Skin of body (tissue), 3 donors: ENCODE measurements at places on chromosomes 12 and 14.

GRCh38 chr14:32697114-32697513, 241.6 kb upstream of the NPAS3 start:
- no peak for DNase-seq

- no peak for DNase-seq
Measured at GRCh38 chr12:46556819-46557524, 184.4 kb upstream of the SLC38A2 start.

GRCh38 chr14:91375720-91376452, 41.7 kb downstream of the CCDC88C start:
- DNase-seq: no peak

- DNase-seq: no peak
Measured at GRCh38 chr14:97848317-97848980, 1051.3 kb downstream of the VRK1 start.

DNA sequence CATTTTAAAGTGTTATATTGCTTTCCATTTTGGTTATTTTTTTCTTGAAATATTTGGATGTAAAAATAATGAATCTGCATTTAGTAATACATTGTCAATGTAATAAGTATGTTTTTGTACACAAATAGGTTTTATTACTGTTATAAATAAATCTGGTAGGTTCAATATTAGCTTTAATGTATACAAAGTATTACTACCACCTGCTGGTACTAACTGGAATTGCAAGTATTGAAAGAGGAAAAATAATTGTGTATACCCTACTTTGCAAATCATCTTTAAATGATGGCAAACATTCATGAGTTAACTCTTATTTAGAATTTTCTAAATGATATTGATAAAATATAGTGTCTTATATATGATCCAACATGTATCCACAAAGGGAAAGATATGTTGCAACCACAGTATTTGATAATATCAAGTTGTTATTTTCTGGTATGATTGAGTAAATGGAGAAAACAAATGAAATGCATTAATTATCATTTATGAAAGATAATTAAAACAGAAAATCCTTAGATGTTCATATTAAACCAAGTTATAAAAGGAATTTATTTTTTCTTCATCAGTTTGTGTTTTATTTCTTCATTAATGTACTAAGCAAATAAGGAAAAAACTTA, 3.2 kb downstream of the OR4K2 start:
- DNase-seq: no peak

DNA sequence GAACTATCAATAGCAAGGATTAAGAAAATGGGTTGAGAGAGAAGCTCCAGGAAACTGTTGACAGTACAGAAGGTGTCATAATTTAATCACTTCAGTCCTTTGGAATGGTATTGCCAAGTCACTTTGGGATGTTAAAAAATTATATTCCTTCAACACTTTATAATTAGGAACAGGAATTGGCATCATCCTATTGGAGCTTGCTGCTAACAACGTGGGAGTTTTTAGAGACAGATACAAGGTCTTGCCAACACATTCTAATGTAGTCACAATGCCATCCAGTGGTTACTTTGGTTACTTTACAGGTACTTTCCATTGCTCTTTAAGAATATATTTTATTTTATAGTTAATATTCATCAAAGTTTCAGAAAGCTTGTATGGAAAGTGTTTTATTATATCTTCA, 310.1 kb downstream of the SYT1 start:
- peak; percentile 82 for DNase-seq

DNA sequence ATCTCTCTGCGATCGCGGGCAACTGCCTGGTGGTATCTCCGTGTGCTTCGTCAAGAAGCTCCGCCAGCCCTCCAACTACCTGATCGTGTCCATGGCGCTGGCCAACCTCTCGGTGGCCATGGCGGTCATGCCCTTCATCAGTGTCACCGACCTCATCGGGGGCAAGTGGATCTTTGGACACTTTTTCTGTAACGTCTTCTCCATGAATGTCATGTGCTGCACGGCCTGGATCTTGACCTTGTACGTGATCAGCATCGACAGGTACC, 1.6 kb upstream of the HEBP1 start:
- DNase-seq: no peak

GRCh38 chr12:88896958-88897357, 316.7 kb upstream of the KITLG start:
- DNase-seq: peak; percentile 5

DNA sequence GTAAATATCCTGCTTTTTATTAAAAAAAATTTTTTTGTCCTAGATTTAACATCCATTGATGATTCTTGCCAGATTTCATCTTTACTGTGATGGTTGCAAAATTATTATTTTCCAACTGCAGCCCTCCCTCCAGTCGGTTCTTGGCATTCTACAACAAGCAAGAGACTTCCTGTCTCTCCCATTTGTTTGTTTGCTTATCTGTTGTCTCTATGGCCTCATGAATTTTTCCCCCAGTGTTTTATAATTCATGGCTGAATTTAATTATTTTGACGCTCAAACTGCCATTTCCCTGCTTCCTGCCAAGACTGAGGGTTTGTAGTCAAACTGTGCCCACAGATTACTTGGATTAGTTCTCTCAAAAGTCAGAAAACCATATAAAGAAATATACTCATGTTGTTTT, 25.9 kb downstream of the CGRRF1 start:
- DNase-seq: peak; percentile 59

DNA sequence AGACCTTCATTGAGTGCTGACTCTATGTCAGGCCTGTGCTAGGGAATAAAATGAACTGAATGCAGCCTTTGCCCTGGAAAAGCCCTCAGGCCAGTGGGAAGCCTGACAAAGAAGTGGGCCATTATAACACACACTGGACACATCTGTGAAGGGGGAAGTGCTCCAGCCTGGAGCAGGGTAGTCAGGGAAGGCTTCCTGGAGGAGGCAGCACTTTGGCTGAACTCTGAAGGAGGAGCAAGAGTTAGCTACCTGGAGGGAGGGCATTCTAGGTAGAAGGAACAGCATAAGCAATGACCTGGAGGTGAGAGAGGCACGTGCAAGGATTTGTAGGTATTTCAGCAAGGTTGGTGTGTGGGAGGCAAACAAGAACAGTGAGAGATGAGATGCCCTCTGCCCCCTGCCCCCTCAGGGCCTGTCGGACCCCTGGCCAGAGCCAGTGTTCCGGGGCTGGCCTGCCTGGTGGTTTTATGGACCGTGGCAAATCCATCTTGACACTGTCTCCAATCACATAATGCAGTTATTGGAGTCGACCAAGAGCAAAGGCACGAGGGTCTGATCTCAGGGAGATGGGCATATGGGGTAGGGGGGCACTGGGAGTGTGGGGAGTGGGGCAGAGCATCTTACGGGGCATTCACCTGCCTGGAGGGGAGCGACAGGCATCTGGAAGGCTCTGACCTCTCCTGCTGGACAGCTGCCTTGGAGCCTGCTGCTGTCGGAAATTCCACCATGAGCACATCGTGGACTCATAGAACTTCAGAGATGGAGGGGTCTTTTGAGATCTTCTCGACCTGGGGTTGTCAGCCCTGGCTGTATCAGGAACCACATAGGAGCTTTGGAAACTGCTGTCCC, 2.7 kb upstream of the FAM222A start:
- DNase-seq: no peak

GRCh38 chr12:2677142-2677880, 117.5 kb upstream of the FKBP4 start:
- no peak for DNase-seq

DNA sequence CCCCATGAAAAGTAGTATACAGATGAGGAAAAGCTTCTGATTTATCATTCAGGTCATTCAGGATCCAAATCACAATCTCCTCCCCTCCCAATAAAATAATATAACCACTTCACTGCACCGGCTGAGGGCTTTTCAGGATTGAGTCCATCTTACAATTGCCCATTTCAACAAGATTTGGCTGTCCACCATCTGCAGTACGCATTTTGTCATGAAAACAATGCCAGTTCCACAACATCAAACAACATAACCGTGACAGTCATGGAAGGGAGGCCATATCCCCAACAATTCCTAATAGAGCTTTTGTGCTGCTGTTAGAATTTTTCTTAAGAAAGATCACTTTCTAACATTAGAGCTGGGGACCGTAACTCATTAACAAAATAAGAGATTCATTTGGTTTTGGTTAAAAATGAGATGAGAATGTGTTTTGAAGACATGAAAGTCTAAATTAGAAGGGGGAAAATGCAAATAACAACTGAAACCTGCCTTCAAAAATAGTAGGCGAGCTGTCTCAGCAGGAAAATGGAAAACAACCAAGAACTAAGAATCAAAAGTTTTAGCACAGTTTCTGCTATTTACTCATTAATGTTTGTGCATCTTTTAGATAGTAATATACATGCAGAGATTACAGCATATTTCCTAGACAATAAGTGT, 38.3 kb upstream of the TMTC2 start:
- peak; percentile 30 for DNase-seq

DNA sequence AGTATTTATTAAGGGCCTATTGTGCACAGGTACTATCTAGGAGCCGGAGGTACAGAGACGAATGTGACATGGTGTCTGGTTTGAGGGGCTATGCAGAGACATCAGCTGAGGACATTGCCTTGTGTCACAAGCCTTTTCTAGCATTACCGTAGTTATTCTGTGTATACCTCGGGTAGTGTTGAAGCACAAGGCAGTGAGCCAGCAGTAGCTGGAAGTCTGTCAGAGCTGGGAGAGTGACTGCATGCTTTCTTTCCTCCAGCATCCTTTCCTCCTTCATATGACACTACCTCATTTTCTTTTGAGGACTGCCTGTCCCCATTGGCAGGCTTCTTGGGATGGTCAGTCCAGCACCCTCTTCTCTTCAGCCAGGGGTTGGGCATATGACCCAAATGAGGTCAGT, 77.0 kb downstream of the POLR3B start:
- DNase-seq: no peak

GRCh38 chr14:81096656-81097055, 124.1 kb downstream of the GTF2A1 start:
- no peak for DNase-seq

DNA sequence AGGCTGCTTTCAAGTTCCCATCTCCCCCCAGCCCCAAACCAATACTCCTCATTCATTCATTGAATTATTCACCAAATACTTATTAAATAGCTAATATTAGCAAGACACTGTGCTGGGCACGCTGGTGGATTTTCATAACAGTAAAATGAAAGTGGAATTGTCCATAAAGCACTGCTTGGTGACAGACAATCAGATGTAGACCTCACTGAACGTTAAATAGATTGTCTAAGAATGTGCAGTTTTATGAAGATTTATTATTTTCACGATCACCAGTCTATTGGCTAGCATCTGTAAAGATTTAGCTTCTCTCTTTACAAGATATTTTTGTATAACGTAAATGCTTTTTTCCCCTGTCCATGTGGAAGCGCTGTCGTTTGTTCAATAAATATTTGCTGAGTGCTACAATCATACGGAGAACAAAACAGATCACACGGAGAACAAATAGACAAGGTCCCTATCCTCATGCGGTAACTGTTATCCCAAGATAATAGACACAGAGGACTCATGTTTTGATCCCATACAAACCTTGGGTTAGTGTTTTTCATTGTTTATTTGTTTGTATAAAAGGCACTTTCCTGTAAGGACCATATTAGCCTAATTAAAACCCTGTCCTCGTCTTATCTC, 397.6 kb downstream of the BCAT1 start:
- DNase-seq: no peak
